ENCODE measurements at places on chromosomes 6 and 20.

DNA sequence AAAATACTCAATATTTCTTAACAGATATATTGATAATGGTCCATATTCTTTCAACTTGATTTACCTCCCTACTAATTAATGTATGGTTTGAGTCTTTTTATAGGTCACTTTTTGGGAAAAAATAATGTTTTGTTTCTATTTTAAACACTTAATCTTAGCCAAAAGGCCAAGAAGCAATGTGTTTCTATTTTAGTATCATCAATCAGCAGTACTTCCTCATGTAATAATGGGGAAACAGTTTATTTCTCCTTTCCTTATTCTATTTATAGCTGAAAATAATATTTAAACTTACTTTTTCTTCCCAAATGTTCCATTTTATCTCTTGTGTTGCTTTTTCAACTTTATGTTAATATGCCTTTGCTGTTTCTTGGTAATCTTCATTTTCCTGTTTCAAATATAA is 295.1 kb downstream of the ALDH8A1 start:
- no peaks in the 10 kb centered on the region for H3K27me3 ChIP-seq
- H3K27ac ChIP-seq: no peak overlapping the region
- DNase-seq: no peak
- H3K4me1 ChIP-seq: no peaks in the 10 kb centered on the region
- H3K36me3 ChIP-seq: no peaks in the 10 kb centered on the region
- no peak overlapping the region for H3K4me3 ChIP-seq

DNA sequence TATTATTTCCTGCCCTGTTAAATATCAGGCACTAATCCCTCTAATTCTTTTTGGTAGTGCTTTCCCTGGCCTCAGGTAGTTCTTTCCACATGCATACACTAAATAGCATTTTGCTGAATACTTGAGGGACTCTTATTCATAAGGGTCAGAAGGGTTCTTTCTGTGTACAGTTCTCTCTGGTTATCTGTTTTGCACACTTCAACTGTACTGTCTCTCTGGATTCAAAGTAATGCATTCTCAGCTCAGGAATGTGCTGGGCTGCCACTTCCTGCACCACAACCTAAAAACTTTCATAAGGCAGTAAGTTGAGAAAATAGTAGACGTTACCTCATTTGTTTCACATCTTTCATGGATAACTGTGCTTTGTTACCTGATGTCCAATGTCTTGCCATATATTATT is 32.1 kb downstream of the C6orf141 start:
- H3K27me3 ChIP-seq: no peaks in the 10 kb centered on the region
- H3K27ac ChIP-seq: no peak overlapping the region
- DNase-seq: no peak

DNA sequence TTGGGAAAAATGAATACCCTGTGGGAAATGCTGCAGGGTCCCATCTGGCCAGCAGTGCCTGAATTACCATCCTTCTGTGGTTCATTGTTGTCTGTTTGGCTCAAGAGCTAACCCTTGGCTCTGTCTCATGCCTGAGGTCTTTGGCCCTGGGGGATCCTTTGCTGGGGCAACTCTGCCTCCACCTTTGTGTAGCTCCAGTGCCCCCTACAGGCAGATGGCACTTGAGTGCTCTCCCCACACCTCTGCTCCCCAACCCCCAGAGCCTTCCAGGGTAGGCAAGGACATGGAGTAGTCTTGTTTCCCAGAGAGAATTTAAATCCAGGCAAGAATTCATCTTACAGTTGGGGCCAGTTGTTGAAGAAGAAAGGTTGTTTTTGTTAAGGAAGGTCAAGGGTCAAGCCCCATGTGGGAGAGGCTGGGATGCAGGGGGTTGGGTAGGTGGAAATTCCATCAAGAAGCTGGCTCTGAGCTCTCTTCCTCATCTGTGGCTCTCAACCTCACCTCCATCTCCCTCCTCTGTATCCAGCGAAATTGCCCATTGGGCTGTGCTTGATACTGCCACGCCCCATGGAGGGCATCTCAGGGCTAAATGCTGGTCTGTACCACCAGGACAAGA is 44.2 kb downstream of the ZNF831 start:
- peak; percentile 28 for DNase-seq
- no peak overlapping the region for H3K27ac ChIP-seq
- no peak overlapping the region for H3K4me3 ChIP-seq
- H3K4me1 ChIP-seq: peaks cover 31% of the 10 kb centered on the region
- H3K27me3 ChIP-seq: no peaks in the 10 kb centered on the region

DNA sequence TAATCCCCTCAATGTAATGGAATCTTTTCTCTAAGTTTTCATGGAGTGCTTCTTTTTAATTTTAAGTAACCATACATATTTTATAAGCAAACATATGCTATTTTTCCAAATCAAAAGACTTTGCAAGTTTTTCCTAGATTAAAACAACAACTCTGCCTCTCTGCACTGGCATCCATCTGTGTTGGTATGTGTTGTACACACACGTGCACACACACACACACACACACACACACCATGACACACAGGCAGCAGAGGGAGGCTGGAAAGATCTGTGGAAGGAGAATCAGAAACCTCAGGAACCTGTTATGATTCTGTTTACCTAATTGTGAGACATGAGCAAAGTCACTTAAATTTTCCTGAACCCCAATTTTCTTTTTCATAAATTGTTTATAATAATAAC is 295.0 kb upstream of the PRDM1 start:
- no peak for DNase-seq
- no peak overlapping the region for H3K27ac ChIP-seq
- no peak overlapping the region for H3K4me3 ChIP-seq
- H3K36me3 ChIP-seq: no peaks in the 10 kb centered on the region
- no peaks in the 10 kb centered on the region for H3K4me1 ChIP-seq

DNA sequence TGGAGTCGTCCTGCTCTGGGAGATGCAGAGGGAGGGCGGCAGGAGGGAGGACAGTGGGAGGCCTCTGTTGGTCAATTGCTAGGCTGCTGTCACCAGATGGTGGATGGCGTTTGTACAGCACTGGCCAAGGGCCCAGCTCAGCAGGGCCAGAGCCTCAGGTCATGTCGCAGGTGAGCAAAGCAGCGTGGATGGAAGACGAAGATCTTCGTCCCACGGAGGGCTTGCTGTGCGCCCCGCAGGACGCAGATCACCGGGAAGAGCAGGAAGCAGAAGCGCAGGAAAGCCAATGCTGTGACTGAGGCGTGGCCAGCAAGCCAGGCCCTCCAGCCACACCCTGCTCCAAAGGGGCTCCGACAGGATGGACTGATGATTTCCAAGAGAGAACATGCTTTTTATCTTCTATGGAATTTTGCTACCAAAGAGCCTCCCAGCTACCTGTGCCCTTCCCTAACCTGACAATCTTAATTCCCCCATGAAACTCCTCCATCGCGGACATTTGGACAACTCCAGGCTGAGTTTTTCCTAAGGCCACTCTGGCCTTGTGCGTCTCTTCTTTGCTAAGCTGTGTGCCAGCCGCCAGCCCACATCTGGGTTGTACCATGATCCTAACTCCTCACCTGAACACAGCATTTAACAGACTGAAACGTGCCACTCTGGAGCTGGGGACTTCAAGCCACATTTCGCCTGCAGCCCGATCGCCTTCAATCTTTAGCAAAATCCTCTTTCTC is 3.5 kb upstream of the SLCO4A1 start:
- no peak overlapping the region for H3K27ac ChIP-seq
- no peak for DNase-seq
- H3K36me3 ChIP-seq: no peaks in the 10 kb centered on the region
- H3K4me3 ChIP-seq: no peak overlapping the region

GRCh38 chr6:131383421-131384411 is 189.3 kb upstream of the ARG1 start:
- no peak overlapping the region for H3K4me3 ChIP-seq
- H3K36me3 ChIP-seq: peaks cover 3% of the 10 kb centered on the region
- H3K4me1 ChIP-seq: peaks cover 26% of the 10 kb centered on the region
- no peak for DNase-seq
- H3K27me3 ChIP-seq: no peaks in the 10 kb centered on the region

DNA sequence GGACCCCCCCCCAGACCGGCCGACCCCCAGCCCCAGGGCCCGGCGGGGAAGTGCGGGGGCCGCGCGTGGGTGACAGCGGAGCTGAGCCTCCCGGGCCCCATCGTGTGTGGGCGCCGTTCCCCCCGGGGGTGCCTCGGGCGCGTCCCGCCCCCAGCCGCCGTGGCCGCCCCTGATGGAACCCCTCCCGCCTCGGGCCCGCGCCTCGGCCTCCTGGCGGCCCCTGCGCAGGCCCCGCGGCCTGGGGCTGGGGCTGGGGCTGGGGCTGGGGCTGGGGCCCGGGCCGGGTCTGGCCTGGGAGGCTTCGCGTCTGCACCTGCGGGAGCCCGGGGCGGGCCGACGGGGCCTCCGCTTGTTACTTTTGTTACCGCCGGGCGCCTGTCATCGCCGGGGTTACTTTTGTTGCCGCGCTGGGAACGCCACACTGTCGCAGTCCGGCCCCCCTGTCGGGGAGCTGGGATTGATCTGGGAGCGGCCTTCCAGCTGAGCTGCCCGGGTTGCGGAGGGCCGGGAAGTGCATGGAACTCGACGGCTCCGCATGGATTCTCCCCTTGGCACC is 598 bp downstream of the OGFR start:
- H3K4me1 ChIP-seq: peaks cover 20% of the 10 kb centered on the region
- no peak for DNase-seq
- H3K27ac ChIP-seq: no peak overlapping the region
- no peaks in the 10 kb centered on the region for H3K36me3 ChIP-seq
- no peaks in the 10 kb centered on the region for H3K27me3 ChIP-seq

DNA sequence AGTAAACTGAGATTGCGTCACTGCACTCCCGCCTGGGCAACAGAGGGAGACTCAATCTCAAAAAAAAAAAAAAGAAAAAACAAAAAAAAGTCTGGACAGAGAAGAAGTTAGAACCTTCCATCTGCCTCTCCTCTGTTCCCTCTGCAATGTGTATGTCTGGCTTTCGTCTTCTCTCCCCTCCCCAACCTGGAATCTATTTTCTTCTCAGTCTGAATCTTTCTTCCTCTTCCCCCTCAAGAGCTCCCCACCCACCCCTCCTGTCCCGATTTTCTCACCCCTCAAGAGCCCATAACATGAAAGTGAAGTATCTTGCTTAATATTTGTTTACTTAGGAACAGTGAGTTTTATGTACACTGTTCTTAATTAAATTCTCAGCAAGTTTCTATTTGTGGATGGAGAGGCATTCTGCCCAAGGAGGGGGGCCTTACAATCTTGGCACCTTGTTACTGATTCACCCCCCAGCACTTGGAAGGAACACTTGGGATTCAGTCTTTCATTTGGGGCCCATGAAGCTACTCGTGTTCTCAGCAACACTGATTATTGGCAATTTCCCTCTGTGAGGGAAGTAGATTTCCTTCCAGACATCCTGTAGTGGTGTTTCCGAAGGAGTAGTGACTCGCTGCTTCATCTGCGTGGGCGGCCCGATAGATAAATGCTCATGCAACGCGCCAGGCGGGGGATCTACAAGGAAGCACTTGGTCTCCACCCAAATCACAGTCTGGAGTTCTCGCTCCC is 69.3 kb upstream of the SRSF6 start:
- no peak overlapping the region for H3K4me3 ChIP-seq
- H3K4me1 ChIP-seq: no peaks in the 10 kb centered on the region
- peaks cover 8% of the 10 kb centered on the region for H3K27me3 ChIP-seq
- H3K27ac ChIP-seq: no peak overlapping the region

Measured in neural crest cell (in vitro differentiated cells).